ENCODE measurements at places on chromosomes 5 and 9.

- DNase-seq = no peak
These were observed 254.1 kb upstream of the IRX4 start for GRCh38 chr5:2136728-2137333.

GRCh38 chr5:140309706-140310249 lies 6.9 kb upstream of the PFDN1 start:
- no peak for DNase-seq

DNA sequence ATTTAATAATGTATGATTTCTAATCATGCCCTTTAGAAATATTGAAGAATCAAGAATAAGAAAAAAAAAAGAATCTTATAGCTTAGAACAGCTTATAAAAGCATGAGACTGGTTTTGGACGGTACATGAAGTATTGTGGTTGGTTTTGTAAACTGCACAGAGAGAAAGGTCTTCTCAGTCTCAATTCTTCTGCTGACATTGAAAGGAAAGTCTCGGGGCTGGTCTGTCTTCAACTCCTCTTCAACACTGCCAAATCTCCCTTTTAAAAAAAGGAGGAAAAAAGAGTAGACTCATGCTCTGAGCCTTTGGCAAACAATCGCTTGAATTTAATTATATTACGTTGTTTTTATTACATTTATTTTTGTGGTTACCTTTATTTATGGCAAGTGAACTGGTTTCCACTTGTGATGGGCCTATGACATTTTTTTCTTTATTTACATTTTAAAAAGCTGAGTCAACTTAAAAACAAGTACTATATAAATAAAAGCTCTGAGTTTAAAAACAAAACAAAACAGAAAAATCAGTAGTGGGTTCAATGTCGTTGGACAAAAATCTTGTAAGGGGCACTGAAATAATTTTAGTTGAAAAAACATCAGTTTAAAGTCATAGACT lies 32.8 kb upstream of the EBF1 start:
- DNase-seq = no peak

GRCh38 chr5:38775218-38775840 lies 70.5 kb upstream of the OSMR start:
- DNase-seq = no peak

DNA sequence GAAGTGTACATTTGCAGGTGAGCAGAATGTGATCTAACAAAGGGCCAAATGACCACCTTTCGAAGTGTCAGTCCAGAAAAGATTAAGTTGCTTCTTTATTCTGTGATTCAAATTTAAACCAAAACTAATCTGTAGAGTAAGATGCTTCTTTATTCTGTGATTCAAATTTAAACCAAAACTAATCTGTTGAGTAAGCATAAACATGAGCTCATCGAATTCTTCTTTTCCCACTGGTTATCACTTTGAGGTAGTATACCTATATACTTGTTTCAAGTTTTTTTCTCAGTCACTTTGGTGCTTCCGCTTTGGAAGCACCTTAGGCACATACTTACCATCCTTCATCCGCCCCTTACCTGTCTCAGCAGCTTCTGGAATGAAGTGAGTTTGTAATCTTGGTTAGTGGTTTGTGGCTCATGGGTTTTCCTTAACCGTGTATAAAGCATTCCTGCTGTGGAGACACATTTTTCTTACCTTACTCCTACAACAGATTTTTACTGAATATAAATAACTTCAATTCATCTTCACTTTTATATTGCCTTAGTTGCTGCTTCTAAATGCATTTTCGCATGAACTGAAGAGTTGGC lies 40.7 kb upstream of the CTXN3 start:
- DNase-seq = no peak

DNA sequence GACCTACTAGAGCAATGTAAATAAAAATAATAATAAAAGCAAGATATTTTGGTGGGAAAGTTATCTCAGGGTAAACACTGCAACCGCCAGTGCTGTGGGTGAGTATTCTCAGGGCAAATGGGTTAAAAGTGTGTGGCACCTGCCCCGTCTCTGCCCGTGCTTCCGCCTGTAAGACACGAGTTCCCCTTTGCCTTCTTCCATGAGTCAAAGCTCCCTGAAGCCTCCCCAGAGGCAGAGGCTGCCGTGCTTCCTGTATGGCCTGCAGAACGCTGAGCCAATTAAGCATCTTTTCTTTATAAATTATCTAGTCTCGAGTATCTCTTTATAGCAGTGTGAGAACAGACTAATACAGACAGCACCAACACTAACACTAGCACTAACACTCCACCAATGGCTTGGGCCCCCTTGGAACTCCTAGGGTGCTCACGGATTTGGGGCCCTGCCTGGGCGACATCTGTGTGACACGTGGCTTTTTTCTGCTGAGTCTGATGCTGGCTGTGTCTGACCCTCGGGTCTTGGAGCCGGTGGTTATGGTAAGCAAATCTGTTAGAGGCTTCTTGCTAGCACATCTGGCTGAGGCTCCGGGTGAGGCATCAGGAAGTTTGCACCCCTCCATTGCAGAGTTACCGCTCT lies 10.6 kb downstream of the PLEKHG4B start:
- DNase-seq = no peak

- DNase-seq = no peak
These were observed 569.7 kb downstream of the ZNF608 start for GRCh38 chr5:124176692-124177091.

DNA sequence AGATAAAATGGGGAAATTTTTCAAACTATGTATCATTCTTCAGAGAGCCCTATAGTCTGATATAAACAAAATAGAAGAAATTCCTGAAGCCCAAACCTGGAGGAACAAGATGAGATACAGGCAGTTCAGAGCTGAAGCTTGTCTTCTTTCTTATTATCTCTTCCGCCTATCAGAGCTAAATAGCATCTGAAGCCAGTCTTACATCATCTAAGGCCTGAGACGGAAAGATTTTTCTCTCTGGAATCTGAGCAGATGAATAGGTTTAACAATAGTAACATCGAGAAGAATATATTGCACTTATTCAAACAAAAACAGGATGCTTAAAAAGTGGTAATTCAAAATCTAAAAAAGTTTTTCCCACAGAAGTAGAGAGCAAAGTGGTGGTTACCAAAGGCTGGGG lies 59.8 kb downstream of the LPAR1 start:
- no peak for DNase-seq

DNA sequence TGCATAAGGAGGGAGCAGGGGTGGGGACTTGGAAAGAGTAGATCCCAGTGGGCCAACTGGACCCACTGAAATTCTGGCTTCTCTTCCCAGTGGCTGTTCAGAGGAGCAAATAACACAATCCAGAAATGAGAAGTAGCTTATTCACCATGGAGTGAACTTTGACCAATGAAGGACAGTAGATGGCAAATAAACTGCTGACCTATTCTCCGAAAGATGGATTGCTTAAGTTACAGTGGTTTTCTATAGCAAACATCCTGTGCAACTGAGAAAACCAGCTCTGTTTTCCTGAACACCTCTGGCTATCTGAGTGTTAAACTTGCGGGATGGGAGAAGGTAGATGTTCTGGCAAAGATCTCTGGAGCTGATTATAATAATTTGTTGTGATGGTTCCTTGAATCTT lies 325.1 kb downstream of the SPATA31D1 start:
- no peak for DNase-seq

DNA sequence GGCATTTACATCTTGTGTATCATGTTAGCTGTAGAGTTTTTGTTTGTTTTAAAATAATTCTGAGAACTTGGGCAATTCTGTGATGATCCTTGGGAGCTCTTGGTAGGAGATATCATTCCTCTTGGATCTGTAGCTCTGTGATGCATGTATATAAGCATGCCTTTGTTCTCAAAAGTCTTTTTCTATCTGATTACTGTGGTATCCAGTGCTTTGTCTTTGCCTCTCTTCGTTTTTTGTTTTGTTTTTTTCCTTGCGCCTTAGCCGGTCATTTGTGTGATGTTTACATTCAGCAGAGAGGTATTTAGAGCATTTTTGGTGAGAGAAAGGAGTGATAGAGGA lies 110.0 kb downstream of the PAM start:
- no peak for DNase-seq

DNA sequence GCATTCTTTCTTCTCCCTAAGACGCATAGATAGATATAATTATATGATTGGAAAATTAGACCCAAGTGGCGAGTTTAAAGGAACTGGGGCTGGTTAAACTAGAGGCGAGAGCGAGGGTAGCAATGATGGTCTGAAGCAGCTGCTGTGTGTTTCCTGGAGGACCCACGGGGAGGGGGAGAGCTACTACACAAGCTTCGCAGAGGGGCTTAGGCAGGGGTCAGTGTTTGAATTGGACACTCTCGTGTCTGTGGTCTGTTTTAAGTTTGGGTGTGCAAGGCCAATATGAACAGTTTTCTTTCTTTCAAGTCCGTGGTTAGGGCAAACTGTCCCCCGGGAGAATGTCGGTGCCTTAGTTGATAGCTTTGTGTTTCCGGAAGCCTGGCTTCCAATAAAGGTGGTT lies 43.1 kb downstream of the PDZD2 start:
- no peak for DNase-seq

DNA sequence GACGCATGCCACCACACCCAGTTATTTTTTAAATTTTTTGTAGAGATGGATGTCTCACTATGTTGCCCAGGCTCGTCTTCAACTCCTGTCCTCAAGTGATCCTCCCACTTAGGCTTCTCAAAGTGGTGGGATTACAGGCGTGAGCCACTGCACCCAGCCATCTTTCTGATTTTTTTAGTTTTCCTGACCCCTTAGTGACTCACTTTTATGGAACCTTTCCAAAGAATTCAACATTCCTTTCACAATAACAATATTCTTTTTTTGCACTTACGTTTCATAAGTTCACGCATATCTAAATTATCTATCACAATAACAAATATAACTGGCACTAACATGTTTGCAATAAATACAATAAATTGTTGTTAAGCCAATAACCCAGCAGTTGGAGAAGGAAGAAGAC lies 8.5 kb downstream of the ELOVL7 start:
- DNase-seq = no peak

GRCh38 chr9:19028835-19029451 lies 4.1 kb downstream of the SAXO1 start:
- DNase-seq = no peak

- DNase-seq = no peak
These were observed 99.8 kb downstream of the PPP2R2B start for GRCh38 chr5:146778795-146779194.

DNA sequence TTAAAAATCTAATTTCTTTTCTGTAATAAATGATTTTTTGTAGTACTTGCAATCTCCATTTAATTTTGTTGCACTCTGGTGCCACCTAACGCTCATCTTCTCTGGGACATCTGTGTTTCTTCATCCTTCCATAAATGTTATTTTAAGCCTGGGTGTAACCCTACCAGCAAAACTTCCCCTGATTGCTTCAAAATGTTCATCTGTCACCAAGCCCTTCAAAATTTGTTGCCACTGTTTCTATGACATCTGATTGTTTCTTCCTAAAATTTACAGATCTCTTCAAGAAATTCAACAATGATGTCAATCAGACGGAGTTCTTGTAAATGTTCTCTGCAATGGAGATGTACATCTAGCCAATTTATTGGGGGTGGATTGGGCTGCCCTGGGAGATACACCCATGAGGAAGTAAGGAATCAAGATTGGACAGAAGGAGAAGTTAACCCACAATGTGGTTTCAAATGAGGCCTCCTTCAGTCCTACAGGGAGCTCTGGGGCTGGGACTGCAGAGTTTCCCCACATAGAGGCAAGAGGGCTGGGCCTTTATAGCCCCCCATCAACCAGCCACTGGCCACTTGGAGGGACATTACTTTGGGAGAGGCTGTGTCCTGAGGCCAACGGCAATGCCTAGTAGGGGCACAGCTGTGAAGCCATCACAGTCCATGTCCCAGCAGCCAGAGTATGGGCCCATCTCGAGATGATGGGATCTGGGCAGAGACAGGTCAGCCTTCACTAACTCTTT lies 23.3 kb downstream of the MCTP1 start:
- no peak for DNase-seq

GRCh38 chr9:14062586-14063221 lies 251.2 kb downstream of the NFIB start:
- DNase-seq = no peak

DNA sequence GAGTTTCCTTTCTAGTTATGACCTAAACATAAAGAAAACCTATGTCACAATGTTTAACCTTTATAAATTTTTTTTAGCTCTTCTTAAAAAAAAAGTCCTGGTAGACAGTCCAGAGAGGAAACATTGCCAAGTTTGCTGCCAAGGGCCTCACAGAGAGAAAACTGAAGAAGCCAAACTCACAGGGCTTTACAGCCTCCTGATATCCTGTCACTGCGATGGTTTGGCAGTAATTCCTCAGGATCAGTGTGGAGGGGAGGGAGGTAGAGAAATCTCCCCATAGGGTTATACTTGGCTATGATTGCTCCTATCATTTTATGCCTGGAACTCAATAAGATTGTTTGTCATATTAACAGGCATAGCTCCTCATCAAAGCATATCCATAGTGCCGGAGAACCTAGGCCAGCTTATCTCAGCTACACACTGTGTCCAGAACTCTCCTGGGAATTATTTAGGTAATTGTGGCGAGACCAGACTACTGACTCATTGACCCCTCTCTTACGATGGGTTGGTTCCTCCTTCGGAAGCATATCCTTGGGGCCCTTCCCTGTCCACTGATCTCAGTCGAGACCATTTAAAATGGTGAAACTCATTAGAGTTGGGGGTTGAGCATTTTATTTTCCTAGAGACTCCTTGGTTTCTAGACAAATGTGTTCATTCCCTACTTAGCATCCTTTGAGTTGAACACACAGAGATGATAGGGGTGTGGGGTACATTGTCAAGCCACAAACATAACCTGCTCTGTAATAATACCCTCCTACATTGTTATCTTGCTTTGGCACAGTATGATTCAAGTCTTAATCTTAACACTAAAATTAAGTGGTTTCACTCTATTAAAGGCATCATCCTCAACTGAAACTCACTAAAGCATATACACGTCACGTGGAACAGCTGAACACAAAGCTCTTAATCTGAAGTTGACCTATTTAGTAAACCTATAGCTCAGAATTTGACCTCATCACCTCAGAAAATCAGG lies 53.4 kb upstream of the TMC1 start:
- DNase-seq = no peak

DNA sequence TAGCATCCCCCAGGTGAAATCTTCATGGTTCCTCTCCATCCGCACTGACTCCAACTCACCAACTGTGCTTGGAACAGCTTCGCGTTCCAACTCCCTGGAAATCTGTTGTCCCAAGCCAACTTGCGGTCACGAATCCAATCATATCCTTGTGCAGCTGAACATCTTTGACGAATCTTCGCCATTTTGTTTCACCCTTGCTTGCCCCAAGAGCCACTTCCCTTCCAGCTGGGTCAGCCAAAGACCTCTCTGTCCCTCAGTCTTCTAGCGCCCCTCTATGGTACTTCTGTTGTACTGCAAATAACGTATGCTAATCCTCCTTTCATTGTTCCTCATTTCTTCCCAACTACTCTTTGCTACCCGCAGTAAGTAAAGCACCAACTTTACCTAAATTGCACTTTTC lies 61.0 kb upstream of the TARS1 start:
- no peak for DNase-seq

DNA sequence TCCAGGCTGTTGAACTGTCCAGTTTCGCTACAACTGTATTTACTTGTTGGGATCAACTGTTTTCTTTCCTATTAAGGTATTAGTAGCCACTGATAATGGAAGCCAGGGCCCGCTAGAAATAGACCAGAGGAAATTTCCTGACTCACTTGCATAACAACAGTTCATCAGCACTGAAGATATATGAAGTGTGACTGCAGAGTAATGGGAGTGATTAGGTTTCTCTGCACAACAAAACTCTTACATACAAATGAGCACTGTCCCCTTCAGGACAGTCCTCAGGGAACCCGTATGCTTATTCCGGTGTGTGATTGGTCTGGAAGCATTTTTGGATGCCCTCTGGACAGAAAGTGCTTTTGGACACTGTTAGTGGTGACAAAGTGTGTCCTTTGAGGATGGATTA lies 55.3 kb downstream of the LIX1 start:
- DNase-seq = no peak

- DNase-seq = no peak
These were observed 16.1 kb downstream of the NOTCH1 start for GRCh38 chr9:136529516-136530460.
